ENCODE measurements at places on chromosomes 7 and 10.
A peak's percentile ranks its signal among the peaks of the same experiment; 100 is the strongest.

DNA sequence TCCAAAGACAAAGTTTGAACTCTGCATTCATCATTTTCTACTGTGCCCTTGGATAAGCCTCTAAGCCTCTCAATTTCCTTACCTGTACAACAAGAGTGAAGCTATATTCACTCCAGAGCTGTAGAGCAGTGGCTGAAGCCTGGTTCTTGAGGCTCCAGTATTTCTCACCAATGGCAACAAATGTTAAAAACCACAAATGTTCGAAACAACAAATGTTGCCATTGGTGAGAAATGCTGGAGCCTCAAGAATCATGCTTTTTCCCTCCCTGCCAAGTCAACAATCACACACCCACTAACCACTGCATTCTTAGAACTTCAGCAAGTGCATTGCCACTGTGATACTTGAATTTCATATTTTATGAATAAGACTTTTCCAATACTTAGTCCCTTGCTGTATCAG lies 237.9 kb downstream of the TMEM26 start:
- H3K27ac ChIP-seq = no peak overlapping the region
- H3K4me3 ChIP-seq = no peak overlapping the region

DNA sequence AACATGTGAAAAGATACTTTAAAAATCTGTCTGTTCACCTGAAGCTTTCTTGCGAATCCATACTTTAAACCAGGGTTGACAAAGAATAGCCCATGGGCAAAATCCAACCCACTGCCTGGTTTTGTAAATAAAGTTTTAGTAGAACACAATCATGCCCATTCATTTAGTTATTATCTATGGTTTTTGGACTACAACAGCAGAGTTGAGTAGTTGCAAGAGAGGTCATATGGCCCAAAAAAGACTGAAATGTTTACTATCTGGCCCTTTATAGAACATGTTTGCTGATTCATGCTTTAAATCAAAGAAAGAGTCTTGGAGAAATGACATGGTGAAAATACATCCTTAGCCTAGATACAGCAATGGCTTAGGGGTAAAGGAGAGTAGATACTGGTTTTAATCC lies 356.2 kb downstream of the RNLS start:
- H3K4me3 ChIP-seq = no peak overlapping the region
- H3K27ac ChIP-seq = no peak overlapping the region
- no peaks in the 10 kb centered on the region for H3K4me1 ChIP-seq

DNA sequence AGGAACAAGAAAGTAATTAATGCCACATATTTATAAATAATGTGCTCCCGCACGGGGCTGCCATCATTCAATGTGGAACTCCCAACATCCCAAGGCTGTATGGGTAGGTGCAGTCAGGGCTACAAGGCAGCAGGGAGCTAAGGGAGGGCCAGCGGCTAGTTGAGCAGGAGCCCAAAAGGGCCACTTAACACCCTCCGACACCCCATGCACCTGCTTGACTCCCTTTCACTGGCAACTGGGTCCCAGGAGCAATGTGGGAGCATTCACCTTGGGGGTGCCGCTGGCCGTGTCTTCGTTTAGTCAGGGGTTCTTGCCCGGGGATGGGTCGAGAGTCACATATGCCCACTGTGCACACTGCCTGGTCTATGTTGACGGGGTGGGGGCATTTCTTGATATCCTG lies 27.9 kb downstream of the SCART1 start:
- H3K4me3 ChIP-seq = no peak overlapping the region
- no peaks in the 10 kb centered on the region for H3K4me1 ChIP-seq
- H3K36me3 ChIP-seq = no peaks in the 10 kb centered on the region
- DNase-seq = no peak
- H3K27ac ChIP-seq = no peak overlapping the region

DNA sequence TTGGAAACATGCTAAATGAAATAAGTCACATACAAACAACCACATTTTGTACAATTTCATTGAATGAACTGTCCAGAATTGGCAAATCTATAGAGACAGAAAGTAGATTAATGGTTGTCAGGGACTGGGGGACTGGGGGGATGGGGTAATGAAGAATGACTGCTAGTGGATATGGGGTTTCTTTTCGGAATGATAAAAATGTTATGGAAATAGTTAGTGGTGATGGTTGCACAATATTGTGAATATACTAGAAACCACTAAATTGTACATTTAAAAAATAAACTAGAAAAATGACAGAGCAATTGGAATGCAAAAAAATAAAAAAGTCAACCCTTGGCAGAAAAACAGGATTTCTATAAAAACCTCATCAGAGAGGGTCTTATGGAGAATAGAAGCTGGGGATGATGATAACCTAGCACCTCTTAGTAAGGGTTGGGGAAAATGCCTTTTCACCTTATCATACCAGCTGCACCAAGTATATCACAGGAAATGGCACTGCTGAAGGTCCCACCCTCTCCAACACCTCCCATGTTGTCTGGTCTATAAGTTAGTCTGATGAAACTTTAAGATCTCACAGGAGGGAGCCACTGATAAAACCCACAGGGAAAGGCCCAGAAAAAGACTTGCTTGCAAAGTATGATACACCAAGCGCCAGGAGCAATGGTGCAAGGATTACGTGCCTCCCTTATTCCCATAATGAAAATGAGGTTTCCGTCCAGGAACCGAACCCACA lies 23.1 kb upstream of the JAZF1 start:
- H3K4me3 ChIP-seq = no peak overlapping the region
- no peaks in the 10 kb centered on the region for H3K36me3 ChIP-seq
- no peak overlapping the region for H3K27ac ChIP-seq
- DNase-seq = no peak

DNA sequence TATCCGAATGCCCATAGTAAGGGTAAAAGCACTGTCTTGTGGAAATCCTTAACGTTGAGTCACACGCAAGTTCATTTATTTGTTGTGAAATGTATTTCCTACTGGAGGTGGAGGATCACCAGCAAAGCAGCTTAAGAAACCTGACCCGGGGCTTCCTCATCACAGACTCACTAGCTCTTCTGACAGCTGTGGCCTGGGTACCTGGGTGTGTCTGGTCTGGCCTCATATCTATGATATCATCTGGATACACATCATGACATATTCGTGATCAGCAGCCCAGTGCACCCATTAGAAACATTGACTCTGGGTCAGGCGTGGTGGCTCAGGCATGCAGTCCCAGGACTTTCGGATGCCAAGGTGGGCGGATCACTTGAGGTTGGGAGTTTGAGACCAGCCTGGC lies 8.8 kb downstream of the DRGX start:
- DNase-seq = no peak
- H3K4me3 ChIP-seq = no peak overlapping the region
- H3K4me1 ChIP-seq = no peaks in the 10 kb centered on the region
- H3K27me3 ChIP-seq = no peaks in the 10 kb centered on the region
- no peak overlapping the region for H3K27ac ChIP-seq

DNA sequence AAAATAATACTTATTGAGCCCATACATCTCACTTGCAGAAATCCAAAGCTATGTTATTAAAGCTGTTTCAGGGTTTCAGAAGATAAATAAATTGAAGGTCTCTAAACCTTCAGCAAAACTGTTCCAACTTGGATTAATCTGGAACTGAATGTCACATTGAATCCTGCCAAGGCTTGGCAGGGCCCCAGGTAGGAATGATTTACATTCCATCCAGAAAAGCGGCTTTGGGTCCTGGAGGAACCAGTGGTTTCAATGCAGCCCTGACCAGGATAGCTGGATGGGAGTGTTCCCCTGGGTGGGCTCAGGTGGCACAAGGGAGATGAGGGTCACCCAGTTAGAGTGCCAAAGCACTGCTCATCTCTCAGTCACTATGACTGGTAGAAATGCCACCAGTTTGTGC lies 37.0 kb upstream of the TMEM72 start:
- H3K27me3 ChIP-seq = no peaks in the 10 kb centered on the region
- no peak overlapping the region for H3K4me3 ChIP-seq
- DNase-seq = no peak
- H3K36me3 ChIP-seq = no peaks in the 10 kb centered on the region
- no peak overlapping the region for H3K27ac ChIP-seq

GRCh38 chr7:71173955-71174354 lies 42.0 kb downstream of the GALNT17 start:
- no peak overlapping the region for H3K27ac ChIP-seq
- no peaks in the 10 kb centered on the region for H3K36me3 ChIP-seq
- no peak overlapping the region for H3K4me3 ChIP-seq
- DNase-seq = no peak

- no peak overlapping the region for H3K4me3 ChIP-seq
- H3K4me1 ChIP-seq = no peaks in the 10 kb centered on the region
- H3K27ac ChIP-seq = no peak overlapping the region
- no peaks in the 10 kb centered on the region for H3K36me3 ChIP-seq
These were observed 70.8 kb downstream of the HIP1 start for GRCh38 chr7:75667938-75668337.

- H3K36me3 ChIP-seq = no peaks in the 10 kb centered on the region
- peak overlapping the region; percentile 56 for H3K4me3 ChIP-seq
- no peak for DNase-seq
- no peaks in the 10 kb centered on the region for H3K27me3 ChIP-seq
- H3K4me1 ChIP-seq = no peaks in the 10 kb centered on the region
These were observed 586 bp upstream of the ANKRD26 start for GRCh38 chr10:27100813-27101347.

DNA sequence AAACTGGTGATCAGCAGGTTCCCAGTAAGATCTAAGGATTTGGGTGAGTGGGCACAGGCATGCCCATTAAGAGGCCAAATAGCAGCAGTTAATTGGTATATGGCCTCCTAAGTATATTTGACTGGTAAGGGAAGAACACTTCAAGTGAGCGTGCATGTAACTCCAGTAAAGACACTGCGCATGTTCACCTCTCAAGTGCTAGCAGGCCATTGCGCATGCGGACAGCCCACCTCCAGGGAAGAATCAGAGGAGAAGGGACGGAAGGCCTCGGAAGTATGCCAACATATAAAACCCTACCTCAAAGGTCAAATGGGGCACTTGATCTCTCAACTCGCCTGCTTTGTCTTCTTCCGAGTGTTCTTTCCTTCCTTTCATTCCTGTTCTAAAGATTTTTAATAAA lies 118.0 kb downstream of the ARL5B start:
- no peak overlapping the region for H3K27ac ChIP-seq
- H3K4me1 ChIP-seq = no peaks in the 10 kb centered on the region
- no peak overlapping the region for H3K4me3 ChIP-seq
- DNase-seq = no peak
- no peaks in the 10 kb centered on the region for H3K27me3 ChIP-seq

DNA sequence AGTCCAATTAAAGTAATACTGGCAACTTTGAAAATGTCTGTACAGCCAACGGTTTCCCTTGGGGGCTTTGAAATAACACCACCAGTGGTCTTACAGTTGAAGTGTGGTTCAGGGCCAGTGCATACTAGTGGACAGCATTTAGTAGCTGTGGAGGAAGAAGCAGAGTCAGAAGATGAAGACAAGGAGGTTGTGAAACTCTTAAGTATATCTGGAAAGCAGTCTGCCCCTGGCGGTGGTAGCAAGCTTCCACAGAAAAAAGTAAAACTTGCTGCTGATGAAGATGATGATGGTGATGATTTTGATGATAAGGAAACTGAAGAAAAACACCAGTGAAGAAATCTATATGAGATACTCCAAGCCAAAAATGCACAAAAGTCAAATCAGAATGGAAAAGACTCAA lies 72.2 kb downstream of the ZNF783 start:
- H3K27ac ChIP-seq = no peak overlapping the region
- no peaks in the 10 kb centered on the region for H3K36me3 ChIP-seq
- no peak for DNase-seq
- H3K4me3 ChIP-seq = no peak overlapping the region
- no peaks in the 10 kb centered on the region for H3K4me1 ChIP-seq
- H3K27me3 ChIP-seq = no peaks in the 10 kb centered on the region

DNA sequence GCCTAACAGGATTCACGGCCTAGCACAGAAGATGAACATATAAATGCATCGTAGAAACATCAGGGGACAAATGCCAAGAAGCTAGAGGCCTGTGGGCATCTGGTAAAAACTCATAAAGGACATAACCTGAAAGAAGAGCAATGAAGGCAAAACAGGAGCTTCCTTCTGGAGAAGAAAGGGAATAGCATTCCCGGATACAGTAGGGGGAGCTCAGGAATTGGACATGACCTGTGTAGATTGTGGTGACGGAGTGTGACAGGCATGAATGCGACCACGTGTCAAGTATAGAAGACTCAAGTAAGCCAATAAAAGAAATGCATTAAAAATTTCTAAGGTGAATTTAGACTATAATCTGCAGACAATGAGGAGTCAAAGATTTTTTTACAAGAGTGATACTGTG lies 270.1 kb downstream of the AGMO start:
- H3K4me1 ChIP-seq = no peaks in the 10 kb centered on the region
- H3K4me3 ChIP-seq = no peak overlapping the region
- H3K27me3 ChIP-seq = no peaks in the 10 kb centered on the region
- no peak for DNase-seq
- no peaks in the 10 kb centered on the region for H3K36me3 ChIP-seq
- no peak overlapping the region for H3K27ac ChIP-seq

- no peaks in the 10 kb centered on the region for H3K36me3 ChIP-seq
- no peak overlapping the region for H3K27ac ChIP-seq
- DNase-seq = no peak
- H3K4me3 ChIP-seq = peak overlapping the region; percentile 98
- H3K27me3 ChIP-seq = no peaks in the 10 kb centered on the region
These were observed 1.4 kb downstream of the RHEB start for GRCh38 chr7:151518105-151518946.

DNA sequence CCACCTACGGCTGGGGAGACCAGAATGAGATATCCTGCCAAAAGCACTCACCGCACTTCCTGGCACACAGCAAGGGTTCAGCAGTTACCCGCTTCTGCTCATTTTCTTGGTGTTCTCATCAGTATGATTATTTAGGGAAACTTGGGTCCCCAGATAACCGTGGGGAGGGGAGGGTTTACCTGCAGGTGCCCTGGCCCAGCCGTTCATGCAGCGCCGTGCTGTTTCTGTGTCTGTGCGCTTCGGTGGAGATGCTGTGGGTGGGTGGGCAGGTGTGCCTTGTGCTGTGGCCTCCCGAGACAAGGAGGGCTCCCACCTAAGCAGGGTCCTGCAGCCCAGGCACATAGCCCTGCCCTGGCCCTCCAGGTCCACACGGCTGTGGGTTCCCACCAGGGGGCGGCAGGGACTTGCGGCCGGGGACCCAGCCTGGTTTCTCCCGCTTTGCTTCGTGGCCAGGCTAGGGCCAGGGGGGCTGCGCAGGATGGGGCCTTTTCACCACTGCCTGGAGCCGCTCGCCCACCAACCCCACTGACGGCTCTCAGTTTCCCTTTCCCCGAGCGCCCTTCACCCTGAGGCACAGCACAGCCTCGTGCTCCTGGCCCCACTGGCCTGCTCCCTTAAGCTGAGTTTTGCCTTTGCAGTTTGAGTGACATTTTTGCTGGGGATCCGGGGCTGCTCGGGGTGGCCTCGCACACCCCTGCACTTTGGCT lies 78.5 kb downstream of the LHPP start:
- H3K4me3 ChIP-seq = no peak overlapping the region
- H3K27me3 ChIP-seq = no peaks in the 10 kb centered on the region
- no peak for DNase-seq
- H3K4me1 ChIP-seq = peaks cover 3% of the 10 kb centered on the region

- H3K36me3 ChIP-seq = no peaks in the 10 kb centered on the region
- H3K27me3 ChIP-seq = no peaks in the 10 kb centered on the region
- H3K27ac ChIP-seq = no peak overlapping the region
- no peak for DNase-seq
- no peak overlapping the region for H3K4me3 ChIP-seq
These were observed 3.8 kb upstream of the IL6 start for GRCh38 chr7:22723181-22723601.

Data from iPS DF 6.9 (cell line).